ENCODE measurements at places on chromosomes 6 and 20.

DNA sequence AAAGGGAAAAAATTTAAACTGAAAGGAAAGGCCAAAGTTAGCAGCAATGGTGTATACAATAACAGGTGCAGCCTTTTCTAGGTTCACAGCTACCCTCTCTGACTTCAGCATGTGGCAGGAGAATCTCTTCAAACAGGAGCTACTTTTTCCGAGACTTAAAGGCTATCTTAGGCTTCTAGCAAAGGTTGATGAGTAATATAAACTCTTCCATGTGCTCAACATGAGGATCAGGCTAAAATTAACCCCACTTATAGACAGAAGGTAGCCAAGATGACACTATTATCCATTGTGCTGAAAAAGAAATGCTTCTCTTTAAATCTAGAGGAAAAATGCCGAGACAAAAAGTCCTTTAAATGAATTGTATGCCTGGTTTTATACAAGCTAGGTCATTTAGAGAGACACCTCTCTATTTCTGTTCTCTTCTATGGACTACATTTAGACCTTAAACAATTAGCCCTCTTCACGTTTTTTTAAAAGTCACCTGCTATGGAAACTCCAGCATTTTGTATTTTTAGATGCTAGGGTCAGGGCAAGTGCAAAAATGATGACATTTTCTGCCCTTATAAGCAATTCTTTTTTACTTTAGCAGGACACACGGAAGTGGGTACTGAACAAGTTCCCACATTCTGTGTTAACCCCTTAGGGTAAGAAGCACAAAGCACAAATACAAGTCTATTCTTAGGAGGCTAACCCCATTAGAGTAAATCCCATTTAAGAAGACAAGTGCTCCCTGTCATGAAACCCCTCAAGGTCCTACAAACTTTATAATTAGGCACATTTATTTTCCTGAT lies 216.8 kb upstream of the CITED2 start:
- peak overlapping the region; percentile 61 for H3K27ac ChIP-seq
- peaks cover 10% of the 10 kb centered on the region for H3K4me1 ChIP-seq
- DNase-seq, result no peak
- H3K4me3 ChIP-seq, result no peak overlapping the region
- H3K27me3 ChIP-seq, result no peaks in the 10 kb centered on the region

DNA sequence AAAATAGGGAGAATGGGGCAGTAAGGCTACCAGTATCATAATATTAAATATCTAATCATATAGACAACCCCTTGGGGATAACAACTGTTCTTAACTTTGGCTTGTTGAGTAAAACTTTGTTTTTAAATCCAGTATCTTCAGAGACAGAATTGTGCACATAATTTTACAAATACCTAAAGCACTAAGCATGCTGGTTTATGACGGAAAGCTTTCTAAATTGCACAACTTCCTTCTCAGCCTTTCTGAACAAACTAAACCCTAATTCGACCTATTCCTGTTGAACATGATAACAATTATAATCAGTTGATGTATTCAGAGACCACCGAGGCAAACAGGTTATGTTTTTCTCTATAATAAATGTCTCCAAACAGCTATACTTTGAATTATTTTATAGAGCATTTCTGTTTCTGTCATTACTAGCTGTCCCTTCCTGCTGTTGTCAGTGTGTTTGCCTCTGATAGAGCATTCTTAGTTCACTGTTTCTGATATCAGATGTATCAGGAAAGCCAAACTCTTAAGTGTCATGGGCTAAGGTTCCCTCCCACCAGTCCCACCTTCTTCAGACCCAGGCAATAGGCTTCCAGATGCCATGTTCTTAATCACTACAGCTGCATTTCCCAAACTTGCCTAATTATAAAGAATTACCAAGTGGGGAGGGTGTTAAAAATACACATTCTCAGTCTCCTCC lies 8.7 kb downstream of the ZHX3 start:
- no peaks in the 10 kb centered on the region for H3K27me3 ChIP-seq
- no peaks in the 10 kb centered on the region for H3K36me3 ChIP-seq
- H3K4me3 ChIP-seq, result no peak overlapping the region

DNA sequence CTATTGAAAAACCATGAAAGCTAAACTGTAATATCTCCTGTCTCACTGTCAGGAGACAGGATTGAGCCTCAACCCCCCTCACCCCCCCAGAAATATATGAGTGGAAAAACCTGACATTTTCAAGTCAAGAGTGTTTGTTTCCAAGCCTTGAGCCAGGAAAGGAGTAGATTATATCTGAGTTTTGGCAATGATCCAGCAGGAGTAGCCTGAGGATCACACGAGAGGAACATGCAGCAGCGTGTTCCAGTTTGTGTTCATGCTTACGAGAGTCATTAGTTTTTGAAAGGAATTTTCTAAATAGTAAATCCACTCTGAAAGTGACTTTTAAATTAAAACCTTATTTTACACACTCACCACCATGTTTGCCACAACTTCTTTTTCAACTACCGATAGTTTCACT lies 15.8 kb downstream of the IL22RA2 start:
- H3K36me3 ChIP-seq, result no peaks in the 10 kb centered on the region
- H3K4me3 ChIP-seq, result no peak overlapping the region
- no peak overlapping the region for H3K27ac ChIP-seq
- no peaks in the 10 kb centered on the region for H3K4me1 ChIP-seq
- DNase-seq, result no peak

DNA sequence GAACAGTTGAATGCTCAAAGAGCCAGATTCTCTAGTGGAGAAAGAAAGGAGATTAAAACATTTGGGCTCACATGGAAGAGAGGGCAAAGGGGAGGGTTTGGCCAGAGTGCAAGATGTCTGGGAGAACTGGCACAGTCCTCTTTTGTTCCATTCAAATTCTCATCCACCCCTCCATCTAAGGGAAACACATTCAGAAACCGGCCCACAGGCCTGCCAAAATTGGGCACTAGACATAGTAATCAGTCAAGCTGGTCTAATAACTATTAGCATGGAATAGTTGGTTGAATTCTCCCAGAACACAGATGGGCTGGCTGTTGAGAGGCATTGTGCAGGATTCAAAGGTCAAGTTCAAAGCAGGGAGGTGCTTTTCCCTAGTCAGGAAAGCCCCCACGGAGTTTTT lies 341.4 kb upstream of the IRAK1BP1 start:
- H3K27me3 ChIP-seq, result no peaks in the 10 kb centered on the region
- no peaks in the 10 kb centered on the region for H3K36me3 ChIP-seq
- DNase-seq, result no peak
- H3K27ac ChIP-seq, result no peak overlapping the region
- no peak overlapping the region for H3K4me3 ChIP-seq
- no peaks in the 10 kb centered on the region for H3K4me1 ChIP-seq

DNA sequence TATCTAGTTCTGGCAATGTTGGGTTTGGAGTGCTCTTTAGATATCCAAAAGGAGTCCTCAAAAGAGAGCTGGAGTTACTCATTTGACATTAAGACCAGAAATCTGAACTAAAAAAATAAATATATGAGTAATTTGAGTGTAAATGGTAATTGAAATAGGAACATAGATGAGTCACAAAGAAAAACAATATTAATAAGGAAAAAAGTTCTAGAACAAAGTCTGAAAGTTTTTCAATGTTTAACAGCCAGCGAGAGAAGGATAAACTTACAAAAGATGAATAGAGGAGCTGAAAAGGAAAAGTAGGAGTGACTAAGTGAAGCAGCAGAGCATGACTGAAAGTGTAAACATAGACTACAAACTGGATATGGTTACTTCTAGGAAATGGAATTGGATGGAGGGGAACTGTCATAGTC lies 46.8 kb downstream of the EPM2A start:
- H3K4me1 ChIP-seq, result no peaks in the 10 kb centered on the region
- no peak for DNase-seq
- no peak overlapping the region for H3K27ac ChIP-seq
- H3K27me3 ChIP-seq, result no peaks in the 10 kb centered on the region

- no peak overlapping the region for H3K4me3 ChIP-seq
- H3K4me1 ChIP-seq, result peaks cover 13% of the 10 kb centered on the region
- H3K27me3 ChIP-seq, result no peaks in the 10 kb centered on the region
- peak overlapping the region; percentile 63 for H3K27ac ChIP-seq
Measured at GRCh38 chr20:34475979-34476736, 40.1 kb upstream of the DYNLRB1 start.

GRCh38 chr6:33748841-33749240 lies 2.1 kb upstream of the IP6K3 start:
- H3K27ac ChIP-seq, result no peak overlapping the region
- H3K27me3 ChIP-seq, result no peaks in the 10 kb centered on the region
- no peaks in the 10 kb centered on the region for H3K36me3 ChIP-seq
- no peak for DNase-seq
- no peaks in the 10 kb centered on the region for H3K4me1 ChIP-seq
- no peak overlapping the region for H3K4me3 ChIP-seq

DNA sequence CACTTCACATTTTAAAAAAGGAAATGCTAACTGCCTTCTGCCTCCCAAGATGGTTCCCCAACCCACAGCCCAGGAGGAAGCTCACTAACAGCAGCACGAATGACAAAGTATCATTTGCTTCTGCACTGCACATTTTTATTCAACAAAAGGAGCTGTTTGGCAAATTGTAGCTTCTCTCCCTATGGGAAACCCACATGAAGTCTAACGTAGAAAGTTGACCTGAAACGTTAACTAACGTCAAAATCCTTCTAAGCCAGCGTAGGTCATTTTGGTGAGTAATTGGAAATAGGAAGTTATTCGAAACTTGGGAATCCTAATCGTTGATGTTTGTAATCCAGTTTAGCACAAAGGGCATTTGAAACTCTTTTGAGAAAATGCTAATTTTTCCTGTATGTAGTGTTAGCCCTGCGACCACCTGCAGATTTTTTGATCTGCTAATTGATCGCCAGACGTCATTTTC lies 2.9 kb downstream of the SALL4 start:
- H3K27me3 ChIP-seq, result no peaks in the 10 kb centered on the region
- H3K36me3 ChIP-seq, result no peaks in the 10 kb centered on the region
- peaks cover 26% of the 10 kb centered on the region for H3K4me1 ChIP-seq

GRCh38 chr20:63441136-63442099 lies 31.0 kb downstream of the KCNQ2 start:
- H3K36me3 ChIP-seq, result no peaks in the 10 kb centered on the region
- H3K4me1 ChIP-seq, result no peaks in the 10 kb centered on the region

DNA sequence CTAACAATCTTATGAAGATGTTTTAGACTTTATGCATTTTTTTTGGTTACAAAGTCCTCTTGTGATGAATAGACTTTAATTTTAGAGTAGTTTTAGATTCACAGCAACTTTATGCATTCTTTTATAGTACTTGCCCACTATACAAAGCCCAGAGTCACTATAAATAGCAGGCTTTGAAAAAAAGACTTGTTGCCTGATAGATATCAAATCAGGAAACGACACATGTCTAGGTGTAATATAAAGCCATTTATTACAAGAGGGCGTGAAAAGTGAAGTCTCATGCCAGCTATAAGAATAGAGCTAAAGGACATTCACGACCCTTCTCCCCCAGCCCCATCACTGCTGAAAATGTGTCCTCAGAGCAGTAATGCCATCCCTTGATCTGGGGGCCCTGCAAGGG lies 78.0 kb upstream of the MRPS10 start:
- H3K27ac ChIP-seq, result no peak overlapping the region
- no peaks in the 10 kb centered on the region for H3K4me1 ChIP-seq
- H3K4me3 ChIP-seq, result no peak overlapping the region
- H3K36me3 ChIP-seq, result no peaks in the 10 kb centered on the region
- no peak for DNase-seq
- H3K27me3 ChIP-seq, result no peaks in the 10 kb centered on the region

GRCh38 chr6:119449331-119450156 lies 100.0 kb upstream of the MAN1A1 start:
- DNase-seq, result no peak
- H3K4me3 ChIP-seq, result no peak overlapping the region
- no peaks in the 10 kb centered on the region for H3K27me3 ChIP-seq
- peak overlapping the region; percentile 38 for H3K27ac ChIP-seq

GRCh38 chr6:17839513-17840223 lies 132.9 kb upstream of the NUP153 start:
- no peak overlapping the region for H3K4me3 ChIP-seq
- H3K27me3 ChIP-seq, result no peaks in the 10 kb centered on the region
- H3K36me3 ChIP-seq, result no peaks in the 10 kb centered on the region
- no peak for DNase-seq
- H3K27ac ChIP-seq, result no peak overlapping the region

GRCh38 chr6:21159465-21159864 lies 434.1 kb upstream of the SOX4 start:
- DNase-seq, result no peak
- H3K27ac ChIP-seq, result no peak overlapping the region
- no peaks in the 10 kb centered on the region for H3K4me1 ChIP-seq
- no peaks in the 10 kb centered on the region for H3K27me3 ChIP-seq

DNA sequence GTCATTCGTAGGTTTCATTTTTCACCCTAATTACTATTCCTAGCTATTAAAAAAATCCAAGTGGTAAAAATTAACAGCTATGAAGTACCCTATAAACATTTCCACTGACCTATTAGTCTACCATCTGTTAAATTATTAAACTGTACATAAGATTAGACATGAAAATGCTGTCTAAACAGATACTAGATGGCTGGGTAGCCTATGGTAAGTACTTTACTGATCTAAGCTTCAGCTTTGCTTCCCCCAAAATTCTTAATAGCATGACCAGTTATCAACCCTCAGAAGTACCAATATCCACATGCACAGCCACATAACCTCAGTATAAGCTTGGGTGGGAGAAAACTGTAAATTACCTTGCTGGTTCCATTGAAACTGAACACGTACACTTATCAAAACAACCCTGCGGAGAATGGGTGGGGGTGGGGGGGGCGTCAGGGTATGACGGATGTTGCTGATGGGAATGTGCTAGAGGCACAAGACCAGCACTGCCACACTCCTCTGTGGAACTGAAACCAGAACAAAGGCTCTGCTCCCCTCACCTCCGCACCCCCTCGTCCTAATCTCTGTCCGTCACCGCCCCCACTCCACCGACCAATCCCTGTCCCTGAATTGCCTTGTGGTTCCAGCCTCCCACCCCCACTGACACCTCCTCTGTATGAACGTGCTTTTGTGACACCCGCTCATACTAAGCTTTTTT lies 45.3 kb downstream of the B4GALT5 start:
- peaks cover 7% of the 10 kb centered on the region for H3K4me1 ChIP-seq
- H3K36me3 ChIP-seq, result no peaks in the 10 kb centered on the region
- no peak overlapping the region for H3K27ac ChIP-seq

- DNase-seq, result no peak
- H3K27me3 ChIP-seq, result no peaks in the 10 kb centered on the region
- peak within 1 kb of the TSS; percentile 42 for H3K4me3 ChIP-seq
- H3K4me1 ChIP-seq, result no peaks in the 10 kb centered on the region
- no peaks in the 10 kb centered on the region for H3K36me3 ChIP-seq
Measured at GRCh38 chr6:37005061-37005810, at the start of gene FGD2. Gene FGD2 (plus strand): TSS chr6:37005655. CDS start chr6:37005818, 163 bp downstream.

- no peak overlapping the region for H3K4me3 ChIP-seq
- no peak overlapping the region for H3K27ac ChIP-seq
- DNase-seq, result no peak
- no peaks in the 10 kb centered on the region for H3K36me3 ChIP-seq
- H3K27me3 ChIP-seq, result no peaks in the 10 kb centered on the region
Measured at GRCh38 chr6:148455674-148456558, 113.3 kb downstream of the SASH1 start.

- no peaks in the 10 kb centered on the region for H3K36me3 ChIP-seq
- no peak overlapping the region for H3K27ac ChIP-seq
- H3K4me3 ChIP-seq, result no peak overlapping the region
- H3K27me3 ChIP-seq, result no peaks in the 10 kb centered on the region
- no peak for DNase-seq
- no peaks in the 10 kb centered on the region for H3K4me1 ChIP-seq
Measured at GRCh38 chr6:146916435-146917025, 287.7 kb upstream of the STXBP5 start.
